ENCODE measurements at places on chromosomes 6 and 20. TPM values are rescaled to one million over a fixed set of nuclear protein-coding genes. Genes with fewer than 3 reads are reported as not detected.

The TRMT6 gene
- total RNA-seq, result 28.8 TPM

- peak; percentile 97 for DNase-seq
Measured at GRCh38 chr20:46959081-46959692, 64.5 kb downstream of the EYA2 start.

DNA sequence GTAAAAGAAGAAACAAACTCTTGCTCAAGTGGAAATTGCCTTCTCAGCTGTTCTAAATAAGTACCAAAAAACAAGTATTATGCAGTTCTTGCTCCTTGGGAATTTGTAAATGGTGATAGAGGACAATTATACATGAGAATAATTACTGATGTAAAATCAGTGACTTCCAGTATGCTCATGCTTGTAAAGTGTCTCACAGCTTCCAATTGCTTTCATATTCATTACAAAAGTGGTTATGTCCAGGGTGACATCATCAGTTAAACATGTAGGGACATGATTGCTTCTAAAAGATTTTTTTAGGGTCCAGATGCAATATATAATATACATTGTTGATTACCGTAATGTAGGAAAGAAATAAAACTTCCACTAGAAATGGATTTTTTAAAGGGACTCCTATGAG lies 122.8 kb upstream of the B3GAT2 start:
- no peak for DNase-seq

DNA sequence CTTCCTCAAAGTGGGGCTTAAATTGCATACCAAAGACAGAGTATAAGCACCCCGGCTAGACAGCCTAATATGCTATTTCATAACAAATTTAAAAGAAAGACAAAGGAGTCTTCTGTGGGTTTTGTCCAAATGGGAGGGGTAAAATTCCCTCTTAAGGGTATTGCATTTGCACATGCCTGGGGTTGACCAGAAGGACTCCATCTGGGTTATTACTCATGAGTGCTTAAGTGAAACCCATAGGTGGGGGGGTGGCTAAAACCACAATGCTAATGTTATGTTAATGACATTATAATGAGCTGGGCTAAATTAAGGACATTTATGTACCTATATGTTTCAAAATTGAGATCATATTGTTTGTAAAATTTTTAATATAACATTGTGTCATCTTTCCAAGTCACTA lies 15.0 kb downstream of the IMPG1 start:
- no peak for DNase-seq

- no peak for DNase-seq
Measured at GRCh38 chr6:166603043-166603690, 16.7 kb upstream of the RAMACL start.

DNA sequence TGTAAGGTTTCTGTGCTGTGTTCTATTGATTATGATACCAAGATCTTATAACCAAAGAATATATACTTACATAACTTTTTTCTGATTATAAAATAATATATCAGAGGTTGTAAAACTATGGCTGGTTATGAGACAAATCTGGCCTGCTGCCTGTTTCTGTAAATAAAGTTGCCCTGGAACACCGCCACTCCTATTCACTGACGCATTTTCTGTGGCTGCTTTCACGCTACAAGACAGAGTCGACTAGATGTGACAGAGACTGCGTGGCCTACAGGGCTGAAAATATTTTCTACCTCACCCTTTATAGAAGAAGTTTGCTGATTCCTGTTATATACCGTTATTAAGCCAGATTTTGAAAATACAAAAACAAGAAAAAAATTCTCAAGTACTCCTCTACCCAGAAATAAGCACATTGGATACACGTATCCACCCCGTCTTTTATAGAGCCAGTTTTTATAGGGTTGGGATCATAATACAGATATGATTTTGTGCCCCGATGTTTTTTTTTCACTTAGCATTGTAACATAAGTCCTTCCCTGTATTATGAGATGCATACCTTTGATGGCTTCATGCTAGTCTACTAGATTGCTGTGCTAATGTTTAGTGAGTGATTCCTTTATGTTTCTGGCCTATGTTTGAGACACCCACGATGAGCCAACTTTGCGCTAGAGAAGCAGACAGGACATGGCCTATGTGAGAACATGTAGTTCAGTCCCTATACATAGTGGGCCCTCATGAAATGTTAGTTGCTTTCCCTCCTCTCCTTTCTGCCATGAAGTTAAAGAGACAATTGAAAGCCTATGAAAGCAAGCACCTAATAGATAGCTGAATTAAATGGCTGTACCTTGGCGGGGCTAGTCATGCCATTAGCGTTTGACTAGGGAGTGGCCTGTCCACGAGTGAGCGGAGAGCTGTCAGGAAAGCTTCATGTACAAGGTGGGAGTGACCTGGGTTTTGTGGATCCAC lies 98.1 kb upstream of the KCNK16 start:
- DNase-seq, result no peak

DNA sequence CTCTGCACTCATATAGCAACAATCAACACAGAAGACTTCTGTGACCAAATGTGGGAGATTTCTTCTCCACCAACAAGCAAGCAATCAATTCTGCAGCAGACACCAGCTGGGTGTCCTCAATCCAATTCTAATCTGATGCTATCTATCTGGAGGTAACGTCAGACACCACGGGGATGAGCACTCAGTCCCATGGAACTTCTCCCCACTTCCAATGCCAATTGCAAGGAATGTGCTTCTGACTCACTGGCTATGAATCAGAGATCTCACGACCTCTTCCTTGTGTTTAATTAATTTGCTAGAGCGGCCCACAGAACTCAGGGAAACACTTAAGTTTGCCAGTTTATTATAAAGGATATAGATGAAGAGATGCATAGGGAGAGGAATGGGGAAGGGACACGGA lies 103.5 kb upstream of the SIRPG start:
- DNase-seq, result peak; percentile 81

DNA sequence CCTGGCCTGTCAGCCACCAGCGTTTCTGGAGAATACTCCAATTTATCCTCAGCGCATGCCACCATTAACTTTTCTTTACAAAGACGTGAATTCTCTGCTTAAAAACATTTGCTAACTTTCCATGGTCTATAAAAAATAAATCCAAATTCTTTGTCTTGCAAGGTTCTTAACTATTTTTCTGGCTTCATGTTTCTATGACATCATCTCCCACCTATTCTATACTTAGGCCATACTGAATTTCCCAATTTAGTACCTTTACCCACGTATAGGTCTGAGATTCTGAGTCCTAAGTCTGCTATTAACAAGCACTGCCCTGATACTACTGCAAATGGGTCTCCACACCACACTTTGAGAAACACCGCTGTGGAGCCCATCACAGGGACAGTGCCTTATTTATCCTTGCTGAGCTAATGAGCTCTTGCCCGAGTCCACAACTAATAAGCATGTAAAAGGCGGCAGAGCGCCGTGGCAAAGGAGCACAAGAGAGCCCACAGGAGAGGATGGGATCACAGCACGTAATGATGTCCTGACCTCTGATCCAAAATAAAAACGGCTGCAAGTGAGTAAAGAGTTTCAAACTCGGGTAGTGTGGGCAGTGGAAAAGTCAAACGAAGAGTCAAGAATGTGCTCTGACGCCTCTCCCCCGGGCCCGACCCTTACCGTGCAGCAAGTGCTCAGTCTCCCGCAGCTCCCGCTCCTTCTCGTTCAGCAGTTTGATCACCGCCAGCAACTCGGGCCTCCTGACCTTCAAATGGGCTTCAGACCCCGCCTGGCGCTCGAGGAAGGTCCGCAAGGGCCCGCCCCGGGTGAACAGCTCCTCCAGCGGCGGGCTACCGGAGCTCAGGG lies 519 bp downstream of the MTRF1L start:
- peak; percentile 17 for DNase-seq

DNA sequence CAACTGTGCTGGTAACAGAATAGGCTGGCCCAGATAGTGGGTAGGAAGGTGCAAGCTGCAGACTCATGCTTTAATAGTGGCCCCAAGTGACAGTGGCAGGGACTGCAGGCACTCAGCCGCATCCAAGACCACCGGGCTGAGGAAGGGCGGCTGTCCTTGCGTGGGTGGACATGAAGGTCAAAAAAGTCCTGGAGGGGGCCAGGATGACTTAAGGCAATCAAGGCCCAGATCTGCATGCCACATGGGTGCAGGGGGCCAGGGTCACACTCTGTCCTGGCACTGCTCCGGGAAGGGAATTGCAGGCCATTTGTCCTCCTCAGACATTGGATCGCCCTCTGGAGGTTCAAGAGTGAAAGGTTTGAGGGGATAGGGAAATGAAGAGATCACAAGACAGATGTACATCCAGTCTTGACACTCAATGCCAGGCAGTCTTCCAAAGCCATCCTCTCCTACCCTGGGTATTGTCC lies 10.4 kb upstream of the VNN2 start:
- DNase-seq, result no peak

- DNase-seq, result peak; percentile 42
Measured at GRCh38 chr6:89475634-89476033, 42.7 kb downstream of the ANKRD6 start.

The TREML2 gene
- total RNA-seq, result not detected

The NRSN1 gene
- total RNA-seq, result not detected

GRCh38 chr6:138526822-138527235 lies 27.5 kb upstream of the NHSL1 start:
- DNase-seq, result no peak

DNA sequence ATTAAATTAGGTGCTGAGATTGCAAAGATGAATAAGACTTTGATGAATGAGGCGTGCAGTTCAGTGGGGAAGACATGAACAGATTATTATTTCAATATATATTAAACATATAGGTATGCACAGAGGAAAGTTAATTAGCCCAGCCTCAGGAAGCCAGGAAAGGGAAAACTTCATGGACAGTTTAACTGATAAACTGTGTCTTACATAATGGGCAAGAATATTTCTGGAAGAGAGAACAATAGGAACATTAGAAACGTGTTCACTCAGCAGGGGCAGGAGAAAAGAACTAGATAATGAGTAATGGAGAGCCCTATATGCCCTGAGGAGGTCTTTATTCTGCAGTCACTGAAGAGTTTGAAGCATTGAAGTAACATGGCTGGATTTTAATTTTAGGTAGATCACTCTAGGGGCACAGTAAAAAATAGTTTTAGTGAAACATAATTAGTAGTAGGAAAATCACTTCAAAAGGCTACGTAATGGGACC lies 23.6 kb downstream of the CEP57L1 start:
- no peak for DNase-seq

- no peak for DNase-seq
Measured at GRCh38 chr20:2820084-2820895, 4.1 kb downstream of the TMEM239 start.

GRCh38 chr6:146875927-146876270 lies 277.1 kb downstream of the ADGB start:
- DNase-seq, result no peak

- no peak for DNase-seq
Measured at GRCh38 chr6:143197377-143197776, 136.7 kb downstream of the AIG1 start.

DNA sequence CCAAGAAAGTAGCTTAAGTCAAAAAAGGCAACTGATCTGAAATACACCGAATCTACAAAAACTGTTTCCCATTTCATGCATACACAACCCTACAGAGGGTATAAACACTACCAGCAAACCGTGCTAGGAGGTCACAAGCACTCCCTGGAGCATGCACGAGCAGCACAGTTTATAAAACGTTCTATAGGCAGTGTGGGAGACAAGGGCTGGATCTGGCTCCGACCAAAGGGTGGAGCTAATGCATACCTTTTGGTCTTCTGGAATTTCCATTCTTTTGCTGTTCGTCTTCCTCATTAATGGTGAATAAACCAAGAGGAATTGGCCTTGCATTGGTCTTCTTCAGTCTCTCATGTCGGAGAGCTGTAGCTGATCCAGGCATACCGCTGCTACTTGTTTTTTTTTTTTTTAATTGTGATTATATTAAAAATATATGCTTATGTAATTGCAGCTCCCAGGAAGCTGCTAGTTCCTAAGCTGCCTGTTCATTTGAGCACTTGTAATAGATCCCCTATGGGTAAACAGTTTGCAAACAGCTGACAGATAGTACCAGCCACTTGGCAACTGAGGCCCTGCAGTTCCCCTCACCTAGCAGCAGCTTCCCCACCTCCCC lies 24.5 kb downstream of the MAP7 start:
- no peak for DNase-seq

DNA sequence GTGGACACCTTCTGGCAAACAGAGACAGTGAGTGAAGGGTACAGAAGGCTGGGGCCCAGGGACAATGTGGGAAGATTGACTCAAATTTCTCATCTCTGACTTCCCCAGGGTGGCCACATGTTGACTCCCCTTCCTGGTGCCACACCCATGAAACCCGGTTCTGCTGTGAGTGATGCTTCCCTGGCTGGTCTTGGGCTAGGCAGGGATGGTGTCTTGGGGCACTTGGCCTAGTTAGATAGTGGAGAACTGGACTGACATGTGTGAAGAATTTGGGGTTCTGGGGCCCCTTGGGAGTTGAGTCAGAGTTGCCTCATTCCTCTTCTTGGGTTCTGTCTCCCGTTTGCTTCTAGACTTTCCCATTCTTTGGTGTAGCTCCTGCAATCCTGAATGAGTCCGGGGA lies 34.2 kb downstream of the GSS start:
- no peak for DNase-seq

- no peak for DNase-seq
Measured at GRCh38 chr20:62805711-62806382, 1.2 kb downstream of the OGFR start.

Measured in A172 (cell line).